Kasumi-1 (cell line): ENCODE measurements at places on chromosomes 2 and 18.
A peak's percentile ranks its signal among the peaks of the same experiment; 100 is the strongest.

DNA sequence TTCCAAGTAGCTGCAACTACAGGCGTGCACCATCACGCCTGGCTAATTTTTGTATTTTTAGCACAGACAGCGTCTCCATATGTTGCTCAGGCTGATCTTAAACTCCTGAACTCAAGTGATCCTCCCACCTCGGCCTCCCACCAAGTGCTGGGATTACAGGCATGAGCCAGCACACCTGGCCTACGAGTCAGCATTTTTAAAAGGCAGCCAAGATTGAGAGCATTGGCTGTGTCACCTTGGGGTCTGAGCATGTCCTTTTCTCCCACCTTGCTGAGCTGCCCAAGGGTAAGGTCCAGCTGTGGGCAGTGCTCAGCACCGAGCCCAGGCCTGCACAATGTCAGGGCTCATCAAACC is 142.8 kb upstream of the LMAN1 start:
- no peak for DNase-seq

DNA sequence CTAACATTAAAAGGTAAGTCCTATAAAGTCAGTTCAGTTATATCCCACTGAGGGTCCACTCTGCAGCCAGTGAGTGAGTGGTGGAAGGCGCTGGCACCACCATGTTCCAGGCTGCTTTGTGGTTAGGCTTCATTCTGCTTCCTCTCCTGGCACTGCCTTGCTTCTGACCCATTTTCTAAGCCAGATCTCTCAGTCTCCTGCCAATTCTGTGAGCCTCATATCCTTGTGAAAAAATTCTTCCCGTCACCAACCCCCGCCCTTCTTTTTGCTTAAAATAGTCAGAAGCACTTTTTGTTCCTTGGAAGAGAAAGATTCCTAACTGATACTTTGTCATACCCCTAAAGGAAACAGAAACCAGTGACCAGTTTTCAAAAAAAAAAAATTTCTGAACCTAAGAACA is 139.8 kb upstream of the NCK2 start:
- no peak for DNase-seq

DNA sequence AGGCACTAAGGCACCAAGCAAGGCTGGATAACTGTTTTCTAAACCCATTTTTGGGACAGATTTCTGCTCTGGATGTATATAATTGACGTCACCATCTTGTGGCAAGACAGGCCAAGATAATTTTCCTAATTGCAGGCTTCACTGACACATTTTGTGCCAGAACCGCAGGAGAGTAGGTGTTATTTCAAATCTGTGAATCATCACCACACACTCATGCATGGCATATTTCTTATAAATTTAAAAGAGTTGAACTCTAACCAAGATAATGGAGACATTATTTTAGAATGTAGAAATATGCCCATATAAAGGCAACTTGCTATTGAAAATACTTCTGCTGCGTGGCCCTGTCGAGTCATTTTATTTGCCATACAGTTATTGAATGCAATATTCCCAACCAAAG is 68.3 kb upstream of the ACYP2 start:
- DNase-seq = no peak

- DNase-seq = peak; percentile 12
These were observed 89.0 kb downstream of the LPIN1 start for GRCh38 chr2:11835403-11835802.

- DNase-seq = no peak
These were observed 20.1 kb downstream of the ARL4C start for GRCh38 chr2:234476766-234477165.

- no peak for DNase-seq
These were observed 233.2 kb downstream of the SLC8A1 start for GRCh38 chr2:40218679-40219078.

DNA sequence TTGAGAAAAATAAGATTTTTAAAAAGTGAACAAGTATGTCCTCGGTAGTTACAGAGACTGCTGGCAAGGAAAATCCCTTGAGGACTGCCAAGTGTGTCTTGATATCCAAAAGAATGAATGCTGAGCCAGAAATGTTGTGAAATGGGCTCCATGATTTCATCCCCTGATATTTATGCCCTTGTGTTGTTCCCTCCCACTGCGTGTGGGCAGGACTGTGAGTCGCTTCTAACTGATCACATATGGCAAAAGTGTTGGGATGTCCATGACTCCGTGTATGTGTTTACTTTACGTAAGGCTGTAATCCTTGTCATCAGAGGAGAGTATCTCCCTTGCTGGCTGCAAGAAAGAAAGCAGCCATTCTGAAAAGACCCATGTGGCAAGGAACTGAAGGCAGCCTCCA is 285.1 kb downstream of the SS18 start:
- DNase-seq = no peak

- no peak for DNase-seq
These were observed 25.5 kb downstream of the TMEM247 start for GRCh38 chr2:46504685-46505471.

DNA sequence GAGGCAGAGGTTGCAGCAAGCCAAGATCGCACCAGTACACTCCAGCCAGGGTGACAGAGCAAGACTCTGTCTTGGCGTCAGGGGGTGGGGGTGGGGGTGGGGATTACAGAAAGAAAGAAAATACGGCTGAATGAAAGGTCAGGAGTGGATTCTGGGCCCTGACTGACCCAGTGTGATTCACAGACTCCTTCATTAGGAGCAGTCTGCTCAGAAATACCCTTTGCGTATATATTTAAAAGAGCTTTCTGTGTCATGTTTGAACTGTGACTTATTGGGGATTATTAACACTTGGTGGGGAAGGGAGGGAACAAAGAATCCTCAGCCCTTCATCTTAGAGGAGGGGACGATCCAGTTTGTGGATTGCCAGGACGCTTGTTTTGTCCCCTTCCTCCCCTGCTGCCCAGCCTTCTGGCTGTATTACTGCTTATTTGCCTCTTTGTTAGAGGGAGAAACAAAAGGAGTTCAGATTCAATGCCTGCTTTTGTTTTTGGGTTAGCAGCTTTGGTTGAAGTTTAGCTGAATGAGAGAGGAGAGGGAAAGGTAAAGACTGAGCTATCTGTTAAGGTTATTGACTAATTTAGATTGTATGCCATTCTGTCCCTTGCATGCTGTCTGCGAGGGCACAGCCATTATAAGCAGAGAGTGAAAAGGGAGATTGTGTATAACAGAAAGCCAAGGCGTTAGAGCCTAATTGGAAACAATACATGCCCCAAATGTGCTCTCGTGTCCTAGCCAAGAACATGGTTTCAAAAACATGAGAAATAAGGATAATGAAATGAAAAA is 118.3 kb downstream of the FMNL2 start:
- no peak for DNase-seq

- DNase-seq = no peak
These were observed 1003.7 kb upstream of the GYPC start for GRCh38 chr2:125652280-125652679.

DNA sequence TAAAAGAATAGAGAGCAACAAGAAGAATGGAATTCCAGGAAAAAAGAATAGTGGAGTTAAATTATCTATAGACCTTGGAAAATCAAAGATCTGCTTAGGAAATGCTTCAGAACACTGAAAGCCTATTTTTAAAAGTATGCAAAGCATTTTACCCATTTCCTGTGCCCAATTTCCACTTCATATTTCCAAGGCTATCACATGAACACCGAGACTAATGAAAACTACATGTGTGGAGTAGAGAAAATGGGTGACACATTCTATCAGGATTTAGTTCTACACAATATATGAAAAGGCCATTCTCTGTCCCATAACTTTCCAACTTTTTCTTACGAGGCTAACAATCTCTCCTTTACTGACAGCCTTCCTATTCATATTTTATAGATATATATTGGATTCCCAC is 279.4 kb downstream of the CCDC178 start:
- DNase-seq = no peak

- DNase-seq = no peak
These were observed 12.3 kb downstream of the GYPC start for GRCh38 chr2:126668254-126668653.

DNA sequence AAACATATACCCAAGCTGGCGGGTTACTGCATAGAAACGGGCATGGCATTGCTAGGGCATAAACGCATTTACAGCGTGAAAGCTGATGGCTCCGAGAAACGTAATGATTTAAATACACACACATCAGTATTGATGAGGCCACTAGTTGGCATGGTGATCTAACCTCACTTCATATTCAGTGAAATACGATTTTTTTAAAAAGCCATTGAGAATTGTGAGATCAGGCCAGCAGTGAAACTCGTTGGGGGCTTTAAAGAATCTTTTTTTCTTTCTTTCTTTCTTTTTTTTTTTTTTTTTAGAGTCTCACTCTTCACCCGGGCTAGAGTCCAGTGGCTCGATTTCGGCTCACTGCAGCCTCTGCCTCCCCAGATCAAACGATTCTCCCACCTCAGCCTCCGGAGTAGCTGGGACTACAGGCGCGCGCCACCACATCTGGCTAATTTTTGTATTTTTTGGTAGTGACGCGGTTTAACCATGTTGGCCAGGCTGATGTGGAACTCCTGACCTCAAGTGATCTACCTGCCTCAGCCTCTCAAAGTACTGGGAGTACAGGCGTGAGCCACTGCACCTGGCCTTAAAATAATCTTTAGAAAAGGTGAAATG is 2.4 kb upstream of the SMAD7 start:
- peak; percentile 42 for DNase-seq

GRCh38 chr2:24919037-24919505 is 966 bp downstream of the ADCY3 start:
- no peak for DNase-seq

DNA sequence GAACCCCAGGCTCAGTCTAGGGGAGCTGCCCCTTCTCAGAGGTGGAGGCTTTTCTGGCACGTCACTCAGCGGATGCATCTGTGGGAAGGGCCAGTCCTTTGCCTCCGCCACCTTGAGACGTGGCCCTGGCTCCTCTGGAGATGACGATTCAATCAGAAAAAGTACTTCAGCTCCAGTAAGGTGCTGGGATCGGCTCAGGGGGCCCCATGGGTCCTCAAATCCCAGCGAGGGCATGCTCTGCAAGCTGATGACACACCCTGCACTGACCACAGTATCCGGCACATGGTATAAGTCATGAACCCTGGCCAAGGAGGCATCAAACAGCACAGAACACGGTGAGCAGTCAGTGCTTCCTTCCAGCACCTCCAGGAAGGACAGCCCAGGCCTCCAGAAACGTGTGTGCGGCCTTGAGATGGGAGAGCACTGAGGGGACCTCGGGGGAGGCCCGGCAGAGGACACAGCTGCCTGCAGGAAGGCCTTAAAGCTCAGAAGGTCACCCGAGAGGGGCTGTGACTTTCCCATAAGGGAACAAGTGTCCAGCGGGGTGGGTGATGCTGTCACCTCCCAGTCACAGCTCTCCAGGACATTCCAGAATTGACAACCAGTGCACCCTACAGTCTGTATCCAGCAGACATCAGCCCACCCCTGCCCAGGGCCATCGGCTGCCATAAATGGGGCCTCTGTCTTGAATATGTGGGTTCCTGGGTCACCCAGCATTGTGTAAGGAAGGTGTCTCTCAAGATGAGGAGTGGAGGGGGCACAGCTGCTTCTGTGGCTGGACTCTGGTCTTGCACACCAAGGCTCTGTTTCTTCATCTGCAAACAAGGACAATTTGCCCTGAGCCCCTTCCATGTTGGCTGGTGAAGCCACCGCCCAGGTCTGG is 205.8 kb downstream of the NDUFA10 start:
- DNase-seq = no peak

GRCh38 chr2:143051465-143051864 is 77.8 kb upstream of the ARHGAP15 start:
- DNase-seq = no peak

GRCh38 chr2:129923265-129924091 is 56.0 kb upstream of the RAB6C start:
- peak; percentile 69 for DNase-seq

DNA sequence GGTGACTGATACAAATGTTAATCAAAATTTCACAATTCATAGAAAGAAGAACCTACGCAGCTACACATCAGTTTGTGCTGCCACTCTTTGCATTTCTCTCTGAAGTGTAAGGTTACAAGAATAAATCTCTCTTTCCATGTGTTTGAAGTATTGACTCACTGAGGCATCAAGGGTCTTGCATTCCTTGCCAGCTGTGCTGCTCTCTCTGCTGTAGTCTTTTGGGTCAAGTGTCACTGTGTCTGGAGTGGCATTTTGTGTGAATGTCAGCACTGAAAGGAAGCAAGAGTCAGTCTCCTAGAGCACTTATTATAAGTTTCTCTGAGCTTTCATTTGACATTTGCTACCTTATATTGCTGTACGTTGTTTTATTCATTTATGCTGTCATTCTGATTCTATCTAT is 1696.1 kb upstream of the LRRTM1 start:
- no peak for DNase-seq

GRCh38 chr2:238158509-238159070 is at the start of gene ERFE:
TSS of gene ERFE (plus strand) at chr2:238158970. CDS start at chr2:238159008, 38 bp downstream.
- no peak for DNase-seq

GRCh38 chr2:217741381-217741955 is 261.3 kb downstream of the TNS1 start:
- DNase-seq = no peak

DNA sequence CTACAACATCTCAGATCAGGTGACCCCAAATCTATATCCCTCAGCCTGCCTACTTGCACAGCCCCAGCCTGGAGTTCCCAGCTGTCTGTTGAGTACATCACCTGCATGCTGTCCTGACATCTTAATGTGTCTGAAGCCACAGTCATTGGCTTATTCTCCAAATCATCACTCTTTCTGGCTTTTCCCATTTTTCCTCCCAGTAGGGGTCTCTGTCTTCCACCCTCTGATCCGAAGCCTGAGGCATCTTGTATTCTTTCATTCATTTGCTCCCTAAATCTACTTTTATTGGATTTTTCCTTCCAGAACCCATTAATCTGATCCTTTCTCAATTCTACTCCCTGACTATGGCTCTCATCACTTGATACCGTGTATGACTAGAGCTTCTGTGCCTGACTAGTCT is 332.9 kb upstream of the DCC start:
- no peak for DNase-seq

- DNase-seq = no peak
These were observed 95.4 kb downstream of the FHOD3 start for GRCh38 chr18:36392979-36393287.

DNA sequence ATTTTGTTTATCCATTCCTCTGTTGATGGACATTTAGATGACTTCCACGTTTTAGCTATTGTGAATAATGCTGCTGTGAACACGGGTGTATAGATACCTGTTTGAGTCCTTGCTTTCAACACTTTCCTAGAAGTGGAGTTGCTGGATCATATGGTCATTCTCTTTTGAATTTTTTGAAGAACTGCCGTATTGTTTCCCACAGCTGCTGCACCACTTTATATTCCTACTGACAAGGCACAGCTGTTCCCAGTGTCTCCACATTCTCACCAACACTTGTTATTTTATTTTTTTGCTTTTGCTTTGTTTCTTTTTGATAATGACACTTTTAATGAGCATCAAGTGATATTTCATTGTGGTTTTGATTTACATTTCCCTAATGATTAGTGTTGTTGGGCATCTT is 41.4 kb upstream of the KCNJ13 start:
- no peak for DNase-seq

GRCh38 chr2:125852364-125852763 is 803.6 kb upstream of the GYPC start:
- DNase-seq = no peak

- no peak for DNase-seq
These were observed 67.2 kb upstream of the TMEM17 start for GRCh38 chr2:62573137-62573731.

DNA sequence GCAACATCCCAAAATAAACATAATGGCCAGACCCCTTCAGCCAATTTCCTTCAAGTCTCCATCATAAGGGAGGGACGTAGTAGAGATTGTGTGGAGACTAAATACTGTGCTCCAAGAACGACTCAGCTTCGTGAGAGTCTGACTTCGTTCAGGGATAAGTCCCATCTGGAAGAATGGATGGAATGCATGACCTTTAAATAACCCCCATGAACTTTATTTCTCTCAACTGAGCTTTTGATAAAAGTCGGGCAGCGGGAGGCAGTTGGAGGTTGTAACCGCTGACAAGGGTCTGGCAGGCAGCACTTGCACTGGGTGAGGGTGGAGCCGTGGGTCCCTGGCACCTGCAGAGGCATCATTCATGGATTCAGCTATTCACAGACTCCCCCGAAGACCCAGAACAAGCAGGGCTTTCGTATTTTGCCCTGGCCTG is 115.9 kb downstream of the ZFP36L2 start:
- DNase-seq = no peak
